WTC11 (cell line): ENCODE measurements at places on chromosomes 11 and 22. TPM values are rescaled to one million over a fixed set of nuclear protein-coding genes. Genes with fewer than 3 reads are reported as not detected.
A peak's percentile ranks its signal among the peaks of the same experiment; 100 is the strongest.

- H3K4me3 ChIP-seq = no peak overlapping the region
- H3K36me3 ChIP-seq = no peaks in the 10 kb centered on the region
- DNase-seq = no peak
- H3K4me1 ChIP-seq = no peaks in the 10 kb centered on the region
- no peak overlapping the region for H3K27ac ChIP-seq
Observed at GRCh38 chr11:115104851-115105453, 399.3 kb downstream of the CADM1 start.

DNA sequence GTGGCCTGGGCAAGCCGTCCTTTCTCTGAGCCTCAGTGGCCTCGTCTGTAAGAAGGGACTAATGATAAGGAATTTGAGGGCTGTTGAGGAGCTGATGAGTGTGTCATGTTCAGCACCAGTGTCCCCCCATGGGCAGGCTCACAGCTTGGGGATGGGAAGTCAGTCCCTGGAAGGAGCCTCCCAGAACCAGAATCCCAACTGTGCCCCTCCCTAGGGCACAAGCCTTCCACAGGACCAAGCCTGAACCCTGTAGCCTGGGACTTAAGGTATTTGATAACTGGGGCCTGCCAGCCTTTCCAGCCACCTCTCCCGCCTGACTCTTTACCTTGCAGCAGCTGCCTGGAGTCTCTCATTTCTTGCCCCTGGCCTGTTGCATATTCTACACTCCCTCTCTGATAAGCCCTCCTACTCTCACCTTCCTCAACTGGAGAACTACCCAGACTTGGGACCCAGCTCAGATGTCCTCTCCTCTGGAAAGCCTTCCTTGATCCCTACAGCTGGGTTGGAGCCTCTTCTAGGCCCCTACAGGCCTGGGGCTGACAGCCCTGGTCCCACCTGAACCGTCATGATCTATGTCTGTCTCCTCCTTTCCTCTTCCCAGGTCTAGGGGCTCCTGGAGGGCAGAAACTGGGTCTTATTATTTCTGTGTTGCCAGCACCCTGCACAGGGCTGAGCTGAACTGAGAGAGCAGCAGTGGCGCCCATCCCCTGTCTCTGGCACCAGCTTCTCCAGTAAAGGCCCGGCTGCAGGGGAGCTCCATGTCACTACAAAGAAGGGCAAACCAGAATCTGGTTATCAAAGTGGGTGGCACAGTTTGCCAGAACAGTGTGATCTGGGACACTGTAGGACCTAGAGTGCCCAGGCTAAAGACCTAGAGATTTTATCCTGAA is 1.6 kb downstream of the P2RY2 start:
- peak overlapping the region; percentile 78 for H3K4me3 ChIP-seq
- no peak for DNase-seq
- peaks cover 8% of the 10 kb centered on the region for H3K4me1 ChIP-seq
- H3K36me3 ChIP-seq = no peaks in the 10 kb centered on the region
- peaks cover 61% of the 10 kb centered on the region for H3K27me3 ChIP-seq

GRCh38 chr11:114664641-114665040 is 13.7 kb upstream of the NXPE2 start:
- H3K36me3 ChIP-seq = no peaks in the 10 kb centered on the region
- H3K4me3 ChIP-seq = no peak overlapping the region

GRCh38 chr22:19497245-19497644 is 17.5 kb downstream of the CDC45 start:
- H3K4me3 ChIP-seq = no peak overlapping the region
- no peak overlapping the region for H3K27ac ChIP-seq
- no peak for DNase-seq
- H3K27me3 ChIP-seq = no peaks in the 10 kb centered on the region
- peaks cover 31% of the 10 kb centered on the region for H3K36me3 ChIP-seq
- H3K4me1 ChIP-seq = no peaks in the 10 kb centered on the region

DNA sequence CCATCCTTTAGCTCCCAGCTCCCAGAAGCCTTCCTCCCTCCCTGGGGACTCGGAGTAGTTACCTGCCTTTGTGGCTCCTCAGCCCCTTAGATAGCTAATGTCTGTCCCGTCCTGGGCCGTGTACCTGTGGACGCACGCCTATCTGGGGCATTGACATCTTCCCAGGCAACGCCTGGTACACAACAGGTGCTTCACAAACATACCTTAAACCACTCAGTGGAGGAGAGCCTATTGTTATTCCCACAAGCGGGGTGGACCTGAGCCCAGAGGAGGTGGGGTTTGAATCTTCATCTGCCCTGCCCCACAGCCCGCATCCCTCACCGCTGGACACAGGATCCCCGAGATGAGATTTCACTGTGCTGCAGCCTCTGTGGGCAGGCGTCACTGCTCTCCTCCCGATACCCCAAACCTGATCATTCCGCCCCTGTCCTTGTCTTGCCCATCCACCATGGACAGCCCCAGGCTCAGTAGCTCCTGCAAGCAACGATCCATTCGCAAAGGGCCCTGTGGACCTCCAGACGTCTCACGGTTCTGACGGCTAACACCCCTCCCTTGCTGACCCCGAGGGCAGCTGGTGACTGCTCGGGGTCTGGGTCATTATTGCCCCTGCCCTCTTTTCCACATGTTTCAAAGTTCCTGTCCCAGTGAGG is 73.8 kb upstream of the SHISAL1 start:
- H3K27me3 ChIP-seq = no peaks in the 10 kb centered on the region
- no peak overlapping the region for H3K4me3 ChIP-seq
- no peak for DNase-seq
- no peak overlapping the region for H3K27ac ChIP-seq
- peaks cover 5% of the 10 kb centered on the region; the same call in 1 of the 2 replicates for H3K4me1 ChIP-seq

DNA sequence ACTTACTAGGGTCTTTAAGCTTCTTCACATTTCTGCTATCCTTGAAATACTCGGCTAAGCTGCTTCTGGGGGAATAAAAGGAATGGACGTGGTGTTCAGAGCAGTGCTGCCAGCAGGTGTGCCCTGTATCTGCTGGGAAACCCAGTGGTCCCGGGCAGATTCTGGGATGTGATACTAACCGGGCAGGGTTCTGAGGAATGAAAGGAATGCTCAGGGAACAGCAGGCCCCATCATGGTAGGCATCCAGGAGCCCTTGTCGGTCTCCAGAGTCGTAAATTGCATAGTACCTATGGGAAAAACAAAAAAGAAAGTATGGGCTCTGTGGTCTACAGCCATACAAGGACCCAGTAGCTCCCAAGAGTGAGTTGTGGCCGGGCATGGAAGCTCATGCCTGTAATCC is 4.5 kb upstream of the TMEM223 start:
- H3K4me3 ChIP-seq = no peak overlapping the region
- peaks cover 69% of the 10 kb centered on the region for H3K36me3 ChIP-seq
- DNase-seq = no peak
- H3K4me1 ChIP-seq = peaks cover 8% of the 10 kb centered on the region
- H3K27ac ChIP-seq = peak overlapping the region; percentile 71

CRYBB3 gene
- total RNA-seq = 0.44 to 0.48 TPM in 2 of 3 replicates, not detected in the other

APOBEC3B gene
- total RNA-seq = 4.0 to 7.5 TPM (median 6.4 TPM) in 3 replicates

SEPTIN3 gene
- total RNA-seq = 19.5 to 25.3 TPM (median 24.0 TPM) in 3 replicates

SCGB1C1 gene
- total RNA-seq = not detected in 3 replicates

PLA2G3 gene
- total RNA-seq = 14.7 to 18.3 TPM (median 15.1 TPM) in 3 replicates
